ENCODE measurements at places on chromosomes 7 and 10. TPM values are rescaled to one million over a fixed set of nuclear protein-coding genes. Genes with fewer than 3 reads are reported as not detected.

EIF5AL1 gene
- 0.16 TPM for total RNA-seq

MKX gene
- 11.6 TPM for total RNA-seq

OR2A5 gene
- total RNA-seq, result not detected

RET gene
- 6.5 TPM for total RNA-seq

CALCR gene
- total RNA-seq, result not detected

GPR15LG gene
- total RNA-seq, result not detected

SPAM1 gene
- total RNA-seq, result not detected

TMEM213 gene
- total RNA-seq, result not detected

CDHR1 gene
- 0.27 TPM for total RNA-seq

TET1 gene
- 6.7 TPM for total RNA-seq

SCIN gene
- total RNA-seq, result 0.95 TPM

ZFAND4 gene
- 24.2 TPM for total RNA-seq

UPK3B gene
- total RNA-seq, result 3.9 TPM

DNA sequence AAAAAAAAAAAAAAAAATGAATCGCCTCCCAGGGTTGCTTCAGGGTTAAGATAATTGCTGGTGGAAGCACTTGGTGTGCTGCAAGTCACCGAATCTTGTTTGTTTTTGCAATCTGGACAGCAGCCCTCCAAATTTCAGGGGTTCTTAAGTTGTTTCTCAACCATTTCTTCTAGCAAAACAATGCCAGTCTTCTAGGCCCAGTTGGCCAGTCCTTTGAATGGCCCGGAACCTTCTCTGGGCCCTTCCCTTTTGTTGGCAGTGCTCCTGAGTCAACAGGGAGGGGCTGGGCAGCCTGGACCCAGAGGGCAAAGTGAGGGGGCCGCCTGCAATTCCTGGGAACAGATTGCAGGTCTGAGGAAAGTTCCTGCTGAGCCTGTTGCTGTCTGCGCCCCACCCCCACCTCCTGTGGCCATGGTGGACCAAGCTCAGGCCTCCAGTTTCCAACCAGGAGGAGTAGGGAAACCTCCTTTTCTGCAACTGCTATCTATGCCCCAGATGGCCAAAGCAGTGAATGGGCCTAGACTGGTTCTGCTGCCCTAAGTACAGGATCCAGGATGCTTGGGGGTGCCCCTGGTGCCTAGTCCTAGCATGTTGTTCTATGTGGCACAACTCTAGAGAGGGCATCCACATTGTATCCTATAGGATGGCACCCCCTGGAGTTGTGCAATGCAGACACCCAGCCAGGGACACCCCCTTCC lies 31.4 kb upstream of the PDCD4 start:
- peak; percentile 40 for DNase-seq

DNA sequence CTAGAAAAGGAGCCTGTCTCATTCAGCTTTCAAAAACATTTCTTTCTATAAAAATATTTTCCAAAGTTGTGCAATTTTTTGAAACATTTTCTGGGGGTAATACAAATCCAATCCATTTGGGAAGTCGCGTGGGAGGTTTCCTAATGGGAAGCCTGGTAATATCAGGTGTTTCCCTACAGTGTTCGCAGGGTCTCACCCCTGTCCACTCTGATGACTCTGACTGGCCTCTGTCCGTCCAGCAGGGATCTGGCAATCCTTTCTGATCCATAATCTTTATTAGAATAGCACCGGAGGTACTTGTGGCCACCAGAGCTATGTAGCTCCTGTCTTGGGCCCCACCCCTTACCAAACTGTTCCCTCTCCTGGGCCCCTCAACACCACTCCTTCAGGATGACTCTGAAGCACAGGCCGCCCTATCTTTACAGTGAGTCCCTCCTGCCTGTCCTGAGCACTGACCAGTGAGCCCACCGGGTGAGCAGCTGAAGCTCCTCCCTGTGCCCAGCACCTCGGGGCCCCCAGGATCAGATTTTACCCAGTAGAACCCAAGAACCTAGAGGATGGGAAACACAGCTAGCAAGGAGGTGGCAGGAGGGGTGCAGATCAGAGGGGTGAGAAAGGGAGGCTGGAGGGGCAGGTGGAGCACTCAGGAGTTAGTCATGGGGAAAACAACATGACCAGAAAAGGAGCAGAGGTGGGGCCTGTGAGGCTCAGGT lies 84.8 kb downstream of the PTPRE start:
- DNase-seq, result peak; percentile 72

GRCh38 chr10:69801434-69802315 lies at the start of gene COL13A1:
TSS of gene COL13A1 (plus strand) at chr10:69801906. CDS start at chr10:69802424, 518 bp downstream.
- DNase-seq, result no peak

GRCh38 chr10:89894051-89894450 lies 192.7 kb downstream of the KIF20B start:
- no peak for DNase-seq

- DNase-seq, result no peak
Measured at GRCh38 chr10:96646301-96646700, 59.5 kb upstream of the TM9SF3 start.

- DNase-seq, result no peak
Measured at GRCh38 chr7:114962441-114962840, 40.5 kb downstream of the MDFIC start.

- DNase-seq, result no peak
Measured at GRCh38 chr7:42959549-42959948, 27.4 kb downstream of the MRPL32 start.

- no peak for DNase-seq
Measured at GRCh38 chr7:2510909-2511768, 8.4 kb upstream of the LFNG start.

GRCh38 chr10:118957443-118957825 lies 72.1 kb upstream of the NANOS1 start:
- no peak for DNase-seq

DNA sequence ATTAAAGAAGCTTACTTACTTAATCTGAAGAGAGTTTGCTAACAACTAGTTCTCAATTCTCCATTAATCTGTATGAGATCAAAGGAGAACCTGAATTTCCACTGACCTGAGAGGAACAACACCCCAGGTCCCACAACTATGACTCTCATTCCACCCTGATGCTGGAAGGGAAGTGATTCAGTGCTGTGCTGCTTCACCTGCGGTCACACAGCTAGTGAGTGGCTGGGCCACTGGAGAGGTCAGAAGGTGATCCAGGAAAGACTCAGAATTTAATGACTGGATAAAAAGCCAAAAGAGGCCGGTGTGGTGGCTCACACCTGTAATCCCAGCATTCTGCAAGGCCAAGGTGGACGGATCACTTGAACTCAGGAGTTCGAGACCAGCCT lies 23.6 kb downstream of the SORBS1 start:
- DNase-seq, result no peak

GRCh38 chr10:110324805-110325280 lies 20.1 kb upstream of the SMNDC1 start:
- DNase-seq, result no peak

DNA sequence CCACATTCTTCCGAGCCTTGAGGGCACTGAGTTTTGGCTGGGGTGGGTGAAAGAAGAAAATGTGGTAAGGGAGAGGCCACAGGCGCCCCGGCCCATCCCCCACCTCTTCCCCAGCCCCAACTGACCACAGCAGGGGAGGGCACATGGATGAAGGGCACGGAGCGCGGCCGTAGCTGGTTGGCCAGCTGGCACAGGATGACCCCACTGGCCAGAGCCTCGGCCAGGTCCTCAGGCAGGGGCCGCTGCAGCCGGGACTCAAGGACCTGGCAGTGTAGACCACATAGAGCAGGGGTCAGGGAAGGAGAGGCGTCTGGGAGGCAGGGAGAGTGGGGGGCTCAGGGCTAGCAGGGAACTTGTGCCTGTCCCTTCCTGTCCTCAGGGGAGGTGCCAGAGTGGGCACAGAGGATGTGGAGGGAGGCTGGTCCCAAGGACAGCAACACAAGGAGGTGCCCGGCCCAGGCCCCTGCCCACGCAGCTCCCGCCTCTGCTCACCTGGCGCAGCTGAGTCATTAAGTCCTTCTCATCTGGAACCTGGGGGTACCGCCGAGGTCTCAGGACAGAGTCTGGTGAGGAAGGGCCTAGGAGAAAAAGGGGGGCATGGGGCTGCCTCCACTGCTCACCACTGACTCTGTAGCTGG lies 2.2 kb upstream of the SAP25 start:
- DNase-seq, result no peak

DNA sequence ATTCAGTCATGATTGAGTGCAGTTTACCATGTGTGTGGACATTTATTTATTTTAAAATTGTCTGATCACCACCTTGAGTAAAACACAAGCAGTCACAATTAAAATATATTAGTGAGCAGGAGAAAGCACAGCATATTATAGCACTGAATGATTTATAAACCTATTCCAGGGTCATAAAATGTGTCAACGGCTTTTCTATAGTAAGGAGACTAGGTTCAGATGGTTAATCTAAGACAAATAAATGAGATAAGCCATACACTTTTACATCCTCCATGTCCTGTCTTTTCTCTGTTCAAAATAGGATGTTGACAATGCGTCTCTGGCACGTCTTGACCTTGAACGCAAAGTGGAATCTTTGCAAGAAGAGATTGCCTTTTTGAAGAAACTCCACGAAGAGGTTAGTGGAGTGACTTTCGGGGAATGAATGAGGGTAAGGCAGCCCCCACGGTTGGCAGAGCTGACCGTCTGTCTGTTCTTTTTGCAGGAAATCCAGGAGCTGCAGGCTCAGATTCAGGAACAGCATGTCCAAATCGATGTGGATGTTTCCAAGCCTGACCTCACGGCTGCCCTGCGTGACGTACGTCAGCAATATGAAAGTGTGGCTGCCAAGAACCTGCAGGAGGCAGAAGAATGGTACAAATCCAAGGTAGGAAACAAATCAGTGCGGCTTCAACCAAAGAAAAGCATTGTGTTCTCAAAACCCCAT lies 5.4 kb downstream of the VIM start:
- DNase-seq, result peak; percentile 70

DNA sequence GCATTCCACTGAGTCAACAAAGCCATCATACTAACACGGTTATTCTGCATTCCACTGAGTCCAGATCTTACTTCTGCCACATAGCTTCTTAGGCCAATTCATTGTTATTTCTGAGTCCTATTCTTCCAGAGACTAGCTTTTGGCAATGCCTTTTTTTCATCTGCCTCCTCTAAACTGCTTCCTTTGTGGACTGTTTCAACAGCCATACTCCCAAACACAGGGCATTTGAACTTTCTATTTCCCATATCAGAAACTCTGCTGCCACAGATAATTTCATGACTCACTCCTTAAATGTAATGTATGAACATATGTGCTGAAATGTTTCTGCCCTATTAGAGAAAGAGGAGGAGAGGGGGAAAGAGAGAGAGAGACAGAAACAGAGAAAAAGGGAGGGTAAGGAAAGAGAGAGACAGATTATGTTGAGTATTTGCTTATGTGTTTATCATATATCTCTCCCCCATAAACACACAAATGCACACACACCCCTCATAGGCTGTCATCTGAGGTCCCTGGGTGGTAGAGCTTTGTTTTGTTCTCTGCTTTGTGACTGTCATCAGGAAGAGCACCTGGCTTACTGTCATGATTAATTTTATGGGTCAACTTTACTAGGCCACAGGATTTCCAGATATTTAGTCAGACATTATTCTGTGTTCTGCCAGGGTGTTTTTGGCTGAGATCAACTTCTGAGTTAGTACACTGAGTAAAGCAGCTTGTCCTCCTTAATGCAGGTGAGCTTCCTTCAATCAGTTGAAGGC lies 308.0 kb upstream of the KCND2 start:
- no peak for DNase-seq

DNA sequence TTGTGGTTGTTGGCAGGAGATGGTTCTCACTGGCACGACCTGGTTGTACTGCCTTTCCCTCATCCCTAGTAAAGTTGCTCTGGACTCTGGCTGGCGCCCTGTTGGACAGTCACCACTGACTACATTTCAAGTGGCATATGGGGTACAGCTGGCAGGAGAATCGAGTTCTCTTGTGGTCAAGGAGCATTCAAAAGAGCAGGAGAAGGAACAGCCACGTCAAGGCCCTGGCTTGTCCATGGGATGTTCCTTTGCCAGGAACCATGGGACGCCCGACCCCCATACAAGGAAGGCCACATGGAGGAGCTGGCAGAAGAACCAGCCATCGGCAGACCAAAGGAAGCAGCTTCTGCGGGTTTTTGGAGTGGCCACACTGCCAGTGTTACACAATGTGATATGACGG lies 87.0 kb upstream of the SLC25A13 start:
- DNase-seq, result no peak

DNA sequence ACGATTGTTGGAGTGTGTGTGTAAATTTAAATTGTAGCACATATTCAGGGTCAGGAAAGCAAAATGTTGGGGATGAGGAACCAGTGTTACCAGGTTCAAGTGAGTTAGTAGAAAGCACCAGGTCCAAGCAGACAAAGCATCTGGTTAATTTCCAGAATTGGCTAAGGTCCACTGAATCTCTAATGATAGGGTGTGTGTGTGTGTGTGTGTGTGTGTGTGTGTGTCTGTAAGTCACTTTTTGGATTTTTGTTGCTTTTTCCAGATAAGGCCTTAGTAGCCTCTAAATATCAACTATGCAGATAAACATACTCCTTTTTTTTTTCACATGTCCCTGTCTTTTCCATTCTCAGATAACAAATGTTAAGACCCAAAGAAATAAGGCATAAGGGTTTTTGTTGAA lies 36.6 kb upstream of the FMC1 start:
- no peak for DNase-seq

- no peak for DNase-seq
Measured at GRCh38 chr7:66453340-66453739, 175.3 kb upstream of the KCTD7 start.

- DNase-seq, result no peak
Measured at GRCh38 chr7:11831156-11831735, 752 bp downstream of the THSD7A start.

GRCh38 chr10:22856444-22857074 lies 71.3 kb upstream of the ARMC3 start:
- no peak for DNase-seq

- DNase-seq, result no peak
Measured at GRCh38 chr7:81676813-81677212, 93.0 kb downstream of the HGF start.

GRCh38 chr7:158738841-158739240 lies 34.2 kb upstream of the NCAPG2 start:
- no peak for DNase-seq

GRCh38 chr7:118747473-118747872 lies 523.0 kb downstream of the ANKRD7 start:
- DNase-seq, result no peak

DNA sequence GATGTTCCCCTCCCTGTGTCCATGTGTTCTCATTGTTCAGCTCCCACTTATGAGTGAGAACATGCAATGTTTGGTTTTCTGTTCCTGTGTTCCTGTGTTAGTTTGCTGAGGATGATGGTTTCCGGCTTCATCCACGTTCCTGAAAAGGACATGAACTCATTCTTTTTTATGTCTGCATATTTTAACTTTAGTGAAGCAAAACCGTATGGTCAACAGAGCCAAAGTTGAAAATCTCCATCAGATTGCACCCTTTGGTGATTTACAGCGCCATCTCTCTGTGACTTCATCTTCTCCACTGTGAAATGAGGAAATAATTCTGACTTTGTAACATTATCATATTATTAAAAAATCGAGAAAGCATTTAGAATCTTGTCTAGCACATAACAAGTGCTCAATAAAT lies 132.3 kb upstream of the PLXDC2 start:
- DNase-seq, result no peak

GRCh38 chr10:114922003-114922402 lies 16.0 kb upstream of the TRUB1 start:
- no peak for DNase-seq

- no peak for DNase-seq
Measured at GRCh38 chr10:74543276-74543675, 283.1 kb upstream of the KAT6B start.

- no peak for DNase-seq
Measured at GRCh38 chr7:13132314-13132713, 444.9 kb downstream of the ARL4A start.
